NCI-H748 treated with DMSO at 0.1 percent for 48 hours (cell line): ENCODE measurements at places on chromosomes 13 and 19.

DNA sequence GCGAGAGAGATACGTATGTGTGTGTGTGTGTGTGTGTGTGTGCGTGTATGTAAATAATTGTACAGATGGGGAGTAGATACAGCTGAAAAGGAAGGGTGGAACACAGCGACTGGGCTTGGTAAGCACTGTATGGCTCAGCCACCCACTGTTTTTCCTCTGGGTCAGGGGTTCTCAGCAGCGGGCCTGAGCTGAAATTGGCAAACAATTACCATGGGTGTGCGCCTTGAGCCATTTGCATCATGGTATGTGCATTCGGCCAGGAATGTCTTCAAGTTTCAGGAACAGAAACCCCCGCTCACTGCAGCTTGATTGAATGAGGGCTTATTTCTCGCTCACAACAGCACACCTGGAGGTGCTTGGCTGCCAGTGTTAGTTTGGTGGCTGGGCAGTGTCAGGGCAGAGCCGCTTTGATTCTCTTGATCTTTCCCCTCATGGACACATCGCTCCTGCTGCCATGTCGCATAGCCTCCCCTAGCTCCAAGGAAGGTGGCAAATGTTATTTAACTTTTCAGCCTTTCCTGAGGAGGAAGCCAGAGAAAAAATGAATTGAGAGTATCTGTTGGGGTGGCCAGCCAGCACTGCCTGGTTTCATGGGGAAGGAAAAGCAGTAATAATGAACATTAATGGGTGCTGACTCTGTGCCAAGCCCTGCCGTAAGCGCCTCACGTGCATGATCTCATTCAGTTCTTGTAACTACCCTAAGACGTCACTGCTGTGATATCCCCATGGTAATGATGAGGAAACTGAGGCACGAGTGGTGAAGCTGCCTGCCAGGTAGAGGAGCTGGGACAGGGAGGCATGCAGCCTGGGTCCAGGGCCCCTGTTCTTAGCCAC is 126.9 kb downstream of the SIPA1L3 start:
- no peak for DNase-seq

DNA sequence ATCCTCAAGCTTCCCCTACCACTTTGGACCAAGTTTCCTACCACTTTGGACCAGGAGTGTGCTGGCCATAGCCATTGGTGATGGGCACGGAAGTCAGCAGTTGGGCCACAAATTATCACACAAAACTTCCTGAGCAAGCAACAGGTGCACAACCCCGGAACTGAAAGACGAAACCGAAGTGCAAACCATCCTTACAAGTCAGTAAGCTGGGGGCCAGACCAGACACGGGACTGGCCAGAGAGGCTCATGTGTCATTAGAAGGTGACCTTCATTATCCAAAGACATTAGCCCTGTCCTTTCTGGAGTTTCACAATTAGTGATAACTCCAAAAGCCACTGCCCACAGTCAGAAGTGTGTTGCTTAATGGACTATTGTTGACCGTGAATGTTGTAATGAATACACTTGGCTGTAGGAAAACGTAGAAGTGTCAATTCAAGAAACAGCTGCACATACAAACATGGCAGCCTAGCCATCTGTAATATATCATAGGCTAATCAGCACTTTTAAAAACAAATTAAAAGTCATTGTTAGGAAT is 244.1 kb upstream of the IRS2 start:
- peak; percentile 32 for DNase-seq

GRCh38 chr19:6866741-6867151 is 20.6 kb upstream of the ADGRE1 start:
- DNase-seq, result no peak

GRCh38 chr13:95477187-95477586 is 75.3 kb upstream of the CLDN10 start:
- DNase-seq, result no peak

GRCh38 chr13:105365021-105365550 is 1170.4 kb downstream of the EFNB2 start:
- no peak for DNase-seq

GRCh38 chr13:43242040-43242439 is 218.7 kb downstream of the DNAJC15 start:
- DNase-seq, result peak; percentile 13

GRCh38 chr13:62119739-62120700 is 704.4 kb upstream of the PCDH20 start:
- peak; percentile 46 for DNase-seq

DNA sequence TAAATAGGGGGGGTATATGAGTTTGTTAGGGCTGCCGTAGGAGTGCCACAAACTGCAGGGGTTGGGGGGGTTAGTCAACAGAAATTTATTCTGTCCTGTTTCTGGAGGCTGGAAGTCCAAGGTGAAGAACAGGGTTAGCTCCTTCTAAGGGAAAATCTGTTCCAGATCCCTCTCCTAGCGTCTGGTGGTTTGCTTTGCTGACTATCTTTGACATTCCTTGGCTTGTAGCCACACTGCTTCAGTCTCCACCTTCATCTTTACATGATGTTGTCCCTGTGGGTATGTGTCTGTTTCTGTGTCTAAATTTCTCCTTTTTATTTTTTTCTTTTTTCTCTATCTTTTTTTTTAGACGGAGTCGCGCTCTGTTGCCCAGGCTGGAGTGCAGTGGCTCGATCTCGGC is 8.1 kb upstream of the ICAM1 start:
- no peak for DNase-seq

DNA sequence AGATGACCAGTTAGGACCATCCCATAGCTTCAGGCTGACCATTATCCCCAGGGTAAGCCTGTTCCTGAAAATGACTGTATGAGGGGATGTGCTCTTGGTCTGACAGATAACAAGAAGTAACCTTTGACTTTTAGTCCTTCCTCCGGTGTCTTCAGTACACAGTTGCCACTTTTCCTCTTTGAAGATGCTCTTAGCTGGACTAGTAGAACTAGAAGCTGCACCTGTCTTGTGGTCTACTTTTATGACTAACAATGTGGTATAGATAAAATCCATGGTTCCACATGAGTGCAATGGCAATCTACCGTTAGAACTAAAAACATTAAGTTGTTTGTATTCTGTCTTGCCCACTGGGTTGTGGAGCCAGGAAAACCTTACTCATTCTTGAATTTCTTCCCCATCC is 5.9 kb upstream of the RUBCNL start:
- no peak for DNase-seq

DNA sequence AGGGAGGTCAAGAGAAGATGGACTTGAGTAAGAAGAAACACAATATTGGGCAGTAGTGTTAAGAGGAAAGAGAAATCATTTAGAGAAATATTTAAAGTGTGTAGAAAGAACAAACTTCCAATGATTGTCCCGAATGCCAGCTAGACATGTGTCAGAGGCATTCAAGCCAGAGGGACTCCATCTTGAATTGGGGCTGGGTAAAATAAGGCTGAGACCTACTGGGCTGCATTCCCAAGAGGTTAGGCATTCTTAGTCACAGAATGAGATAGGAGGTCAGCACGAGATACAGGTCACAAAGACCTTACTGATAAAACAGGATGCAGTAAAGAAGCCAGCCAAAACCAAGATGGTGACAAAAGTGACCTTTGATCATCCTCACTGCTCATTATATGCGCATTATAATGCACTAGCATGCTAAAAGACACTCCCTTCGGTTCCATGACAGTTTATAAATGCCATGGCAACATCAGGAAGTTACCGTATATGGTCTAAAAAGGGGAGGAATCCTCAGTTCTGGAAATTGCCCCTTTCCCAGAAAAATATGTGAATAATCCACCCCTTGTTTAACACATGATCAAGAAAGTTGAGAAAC is 127.0 kb upstream of the IPO5 start:
- DNase-seq, result no peak

- no peak for DNase-seq
Observed at GRCh38 chr13:59856281-59856810, 307.4 kb downstream of the DIAPH3 start.

DNA sequence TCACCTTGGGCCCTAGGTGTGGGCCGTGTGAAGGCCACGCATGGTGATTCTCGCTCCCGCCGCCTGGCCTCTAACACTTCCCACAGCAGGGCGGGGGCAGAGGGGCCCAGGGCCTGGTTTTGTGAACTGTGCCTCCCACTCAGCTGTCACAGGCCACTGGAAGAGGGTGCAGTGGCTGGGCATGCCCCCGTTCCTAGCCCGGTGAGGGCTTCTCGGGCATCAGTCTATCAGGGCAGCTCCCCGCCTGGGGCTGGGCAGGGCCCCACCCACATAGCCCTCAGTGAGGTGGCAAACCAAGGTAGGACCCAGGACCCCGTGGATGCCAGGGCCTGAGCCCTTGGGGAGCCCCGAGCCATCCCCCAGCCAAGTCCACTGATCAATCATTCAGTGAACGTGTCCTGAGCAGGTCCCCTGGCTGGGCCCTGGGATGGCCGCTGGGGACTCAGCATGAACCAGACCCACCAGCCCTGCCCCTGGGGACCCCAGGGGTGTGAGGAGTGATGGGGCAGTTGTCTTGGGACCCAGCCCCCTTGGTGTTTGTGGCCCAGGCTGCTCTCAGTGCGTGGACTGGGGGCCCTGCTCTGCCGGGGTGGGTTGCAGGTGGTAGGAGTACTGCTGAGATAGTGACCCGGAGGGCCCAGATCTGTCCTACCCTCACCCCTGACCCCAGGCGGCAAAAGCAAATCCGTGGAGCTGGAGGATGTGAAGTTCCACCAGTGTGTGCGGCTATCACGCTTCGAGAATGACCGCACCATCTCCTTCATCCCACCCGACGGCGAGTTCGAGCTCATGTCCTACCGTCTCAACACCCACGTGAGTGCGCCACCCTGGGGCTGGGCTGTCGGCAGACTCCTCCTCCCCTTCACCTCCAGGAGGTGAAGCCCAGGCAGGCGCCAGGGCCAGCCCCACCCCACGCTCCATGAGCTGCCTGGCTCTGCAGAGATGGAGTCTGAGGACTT is 29.4 kb downstream of the AP1M1 start:
- DNase-seq, result no peak

DNA sequence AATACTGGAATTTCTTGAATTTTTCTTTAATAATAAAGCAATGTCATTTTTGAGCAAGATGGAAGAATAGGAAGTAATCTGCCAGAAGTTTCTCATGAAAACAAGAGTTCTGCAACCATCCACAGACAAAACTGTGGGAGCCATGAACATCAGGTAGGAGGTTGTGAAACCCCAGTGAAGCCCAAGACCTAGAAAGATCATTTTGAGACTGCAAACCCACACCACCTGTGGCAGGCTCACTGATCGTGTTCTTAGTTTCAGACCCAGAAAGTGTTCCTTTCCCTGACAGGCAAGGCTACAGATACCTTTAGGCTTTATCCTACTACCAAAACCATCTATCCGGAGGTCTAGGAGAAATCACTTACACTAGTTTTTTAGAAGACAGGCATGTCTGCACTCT is 2189.8 kb upstream of the PCDH20 start:
- DNase-seq, result no peak
